Natural killer cell (primary cell): ENCODE measurements at places on chromosomes 7 and 10.

- DNase-seq, result no peak
Measured at GRCh38 chr10:55704950-55705349, 656.1 kb downstream of the ZWINT start.

DNA sequence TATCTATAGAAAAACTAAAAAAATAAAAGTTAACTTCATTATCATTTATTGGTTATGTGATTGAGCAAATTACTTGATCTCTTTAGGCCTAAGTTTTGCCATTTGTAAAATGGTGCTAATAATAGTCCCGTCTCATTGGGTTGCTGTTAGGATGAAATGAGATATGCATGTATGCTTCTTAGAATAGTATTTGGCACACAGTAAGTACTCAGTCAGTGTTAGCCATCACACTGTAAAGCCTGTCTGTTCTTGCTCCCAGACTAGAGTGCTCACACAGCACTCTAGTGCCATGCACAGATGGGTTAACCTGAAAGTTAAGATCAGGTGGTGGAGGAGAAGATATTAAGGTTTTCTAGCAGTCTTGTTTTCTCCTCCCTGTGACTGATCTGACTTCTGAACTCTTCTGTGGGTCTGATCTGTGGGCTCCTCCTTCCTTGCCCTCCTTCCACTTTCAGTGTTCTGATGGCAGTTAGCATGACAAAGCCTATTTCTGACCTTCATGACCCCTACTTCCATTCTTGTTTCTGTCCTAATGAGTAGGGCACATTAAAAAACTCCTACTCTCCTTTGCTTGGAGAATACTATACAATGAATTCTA is 167.5 kb downstream of the RNLS start:
- no peak for DNase-seq

GRCh38 chr7:158662610-158663427 is 41.8 kb downstream of the NCAPG2 start:
- no peak for DNase-seq

GRCh38 chr7:31004393-31004792 is 40.6 kb downstream of the GHRHR start:
- no peak for DNase-seq

GRCh38 chr7:127904670-127904985 is 126.6 kb downstream of the LRRC4 start:
- DNase-seq, result no peak

DNA sequence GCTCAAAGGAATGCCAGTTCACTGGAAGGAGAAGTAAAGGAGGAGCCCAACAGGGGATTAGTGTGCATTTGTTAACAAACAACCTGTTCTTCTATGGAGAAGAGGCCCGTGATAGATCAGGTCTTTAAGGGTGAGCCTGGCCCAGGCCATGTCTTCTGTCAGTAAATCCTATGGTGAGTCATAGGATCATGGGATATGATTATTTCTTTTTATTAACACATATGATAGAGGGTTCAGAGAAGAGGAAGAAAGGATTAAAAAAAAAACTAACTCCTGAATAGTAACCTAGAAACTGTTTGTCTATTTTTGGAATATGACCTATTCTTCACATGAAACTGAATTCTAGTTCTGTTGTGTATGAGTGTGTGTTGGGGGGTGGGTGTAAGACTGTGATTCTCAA is 70.4 kb downstream of the GPR158 start:
- DNase-seq, result no peak

DNA sequence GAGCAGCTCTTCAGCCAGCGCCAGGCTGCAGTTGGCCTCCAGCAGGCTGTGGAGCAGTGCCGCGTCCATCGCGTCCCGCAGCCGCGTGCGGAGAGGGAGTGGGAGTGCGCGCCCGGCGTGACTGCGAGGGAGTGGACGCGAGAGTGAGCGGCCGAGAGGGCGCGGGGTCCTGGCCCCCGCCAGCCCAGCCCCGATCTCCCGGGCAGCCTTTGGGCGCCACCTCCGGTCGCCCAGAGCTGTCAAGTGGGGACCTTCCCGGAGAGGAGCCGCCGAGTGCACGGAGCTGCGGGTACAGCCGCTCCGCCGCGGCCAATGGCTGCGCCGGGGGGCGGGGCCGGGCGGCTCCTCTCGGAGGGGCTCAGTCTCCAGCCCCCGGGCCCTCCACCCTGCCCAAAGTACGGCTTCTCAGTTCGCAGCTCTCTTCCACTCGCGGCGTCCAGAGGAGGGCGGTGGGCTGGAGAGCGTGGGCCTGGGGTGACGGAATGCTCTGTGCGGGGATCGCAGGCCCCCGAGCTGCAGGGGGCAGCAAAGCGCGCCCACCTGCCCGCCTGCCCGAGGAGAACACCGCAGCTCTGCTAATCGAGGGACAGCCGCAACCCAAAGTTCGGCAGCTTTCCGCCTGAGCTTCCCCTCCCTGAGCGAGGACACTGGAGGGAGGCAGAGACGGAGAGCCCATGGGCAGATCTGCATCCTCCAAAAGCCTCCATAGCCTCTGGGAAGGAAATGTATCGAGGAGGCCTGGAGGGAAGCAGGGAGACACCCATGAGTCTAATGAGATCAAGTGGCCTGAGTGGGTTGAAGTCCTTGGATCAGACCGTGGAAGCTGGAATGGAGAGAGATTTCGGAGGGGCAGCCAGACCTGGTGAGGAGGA is at the start of gene CRHR2:
Gene CRHR2 (minus strand): TSS at position 245 of the 872 bp plus-strand sequence. CDS start 176 bp downstream, at position 69.
- peak; percentile 59 for DNase-seq

- DNase-seq, result no peak
Measured at GRCh38 chr7:46850563-46851330, 731.2 kb downstream of the TNS3 start.

DNA sequence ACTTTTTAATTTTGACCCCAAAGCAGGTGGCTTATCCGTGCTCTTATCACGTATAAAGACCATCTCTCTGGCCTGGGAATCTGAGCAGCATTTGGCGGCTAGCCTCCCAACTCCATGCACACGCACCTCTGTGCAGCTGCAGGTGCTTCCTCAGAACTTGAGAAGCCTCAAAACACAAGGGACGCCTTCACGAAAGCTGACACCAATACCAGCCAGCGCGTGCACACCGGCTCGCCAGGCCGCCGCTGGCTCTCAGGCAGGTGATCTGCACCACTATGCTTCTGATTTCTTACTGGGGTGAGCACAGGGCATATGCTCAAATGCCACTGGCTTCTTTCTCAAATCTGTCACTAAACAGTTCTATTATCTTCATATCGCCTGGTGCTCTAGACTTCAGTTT is 145.0 kb downstream of the PARD3 start:
- no peak for DNase-seq

GRCh38 chr10:132724446-132724845 is 61.5 kb downstream of the NKX6-2 start:
- DNase-seq, result no peak

DNA sequence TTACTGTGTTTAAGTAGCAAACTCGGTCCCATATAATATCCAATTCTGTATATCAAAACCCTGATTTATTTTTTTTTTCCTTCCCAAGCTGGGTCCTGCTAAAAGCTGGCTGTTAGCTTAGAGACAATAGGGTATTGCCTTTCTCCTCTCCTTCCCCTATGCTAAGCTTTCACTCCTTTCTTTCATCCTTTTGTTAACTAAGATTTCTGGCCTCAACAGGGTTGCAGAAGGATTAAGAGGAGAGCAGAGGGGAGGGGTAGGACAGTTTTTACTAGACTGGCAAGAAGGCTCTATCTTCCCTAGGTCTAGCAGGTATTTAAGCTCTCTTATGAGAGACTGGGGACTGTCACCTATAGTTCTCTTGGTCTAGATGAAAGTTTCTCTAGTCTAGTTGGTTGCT is 229.2 kb downstream of the KCND2 start:
- DNase-seq, result no peak

GRCh38 chr7:129222064-129222463 is 2.8 kb upstream of the AHCYL2 start:
- DNase-seq, result peak; percentile 35

GRCh38 chr10:36464291-36464690 is 661.1 kb upstream of the ANKRD30A start:
- no peak for DNase-seq

GRCh38 chr7:976901-977325 is 1.6 kb upstream of the COX19 start:
- DNase-seq, result no peak

DNA sequence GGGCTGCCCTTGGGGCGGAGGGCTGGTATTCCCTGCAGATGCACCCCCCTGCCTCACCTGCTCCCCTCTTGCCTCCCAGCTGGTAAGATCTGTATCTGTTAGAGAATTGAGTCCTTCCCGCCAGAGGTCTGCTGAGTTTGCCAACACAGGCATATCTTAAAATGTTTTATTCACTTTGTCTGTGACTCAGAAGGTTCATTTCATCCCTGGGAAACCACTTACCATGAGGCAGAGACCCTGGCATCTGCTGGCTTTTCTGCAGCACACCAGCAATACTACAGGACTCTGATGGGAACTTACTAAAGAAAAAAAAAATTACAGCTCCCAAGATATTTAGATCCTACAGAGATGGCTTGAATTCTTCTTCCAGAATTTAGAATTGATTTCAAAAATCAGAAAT is 131.3 kb downstream of the PLPP4 start:
- DNase-seq, result no peak

DNA sequence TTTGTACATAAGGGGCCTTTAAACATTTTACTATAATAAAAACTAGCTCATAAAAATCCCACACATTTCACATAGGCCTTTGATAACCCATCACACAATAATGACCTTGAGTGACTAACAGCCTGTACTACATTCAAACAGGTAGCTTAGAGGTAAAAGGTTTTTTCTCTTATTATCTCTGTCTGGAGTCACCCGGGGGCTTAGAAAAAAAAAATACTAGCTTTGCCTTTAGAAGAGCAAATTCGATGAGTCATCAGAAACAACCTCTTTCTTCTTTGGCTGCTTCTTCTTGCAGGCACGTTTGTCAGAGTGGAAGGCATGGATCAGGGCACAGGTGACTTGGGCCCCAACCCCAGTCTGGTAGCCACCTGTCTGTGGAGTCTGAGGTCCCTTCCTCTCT is 43.4 kb upstream of the ADO start:
- DNase-seq, result no peak

- DNase-seq, result peak; percentile 47
Measured at GRCh38 chr10:7410301-7410861, 453 bp downstream of the SFMBT2 start.

GRCh38 chr7:135761751-135762488 is 13.3 kb upstream of the FAM180A start:
- no peak for DNase-seq

DNA sequence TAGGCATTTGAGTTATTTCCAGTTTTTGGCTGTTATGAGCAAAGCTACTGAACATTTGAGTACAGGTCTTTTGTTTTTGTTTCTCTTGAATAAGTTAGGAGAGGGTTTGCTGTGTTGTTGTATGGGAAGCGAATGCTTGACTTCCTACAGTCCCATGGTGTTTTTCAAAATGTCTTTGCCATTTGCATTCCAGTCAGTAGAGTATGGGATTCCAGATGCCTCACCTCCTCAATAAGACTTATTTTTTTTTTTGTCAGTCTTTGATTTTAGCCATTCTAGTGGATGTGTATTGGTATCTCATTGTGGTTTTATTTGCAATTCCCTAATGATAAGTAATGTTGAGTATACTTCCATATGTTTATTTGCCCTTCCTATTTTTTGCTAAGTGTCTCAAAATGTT is 19.4 kb downstream of the CDK13 start:
- no peak for DNase-seq

- no peak for DNase-seq
Measured at GRCh38 chr7:117616694-117617093, 136.9 kb downstream of the CFTR start.

DNA sequence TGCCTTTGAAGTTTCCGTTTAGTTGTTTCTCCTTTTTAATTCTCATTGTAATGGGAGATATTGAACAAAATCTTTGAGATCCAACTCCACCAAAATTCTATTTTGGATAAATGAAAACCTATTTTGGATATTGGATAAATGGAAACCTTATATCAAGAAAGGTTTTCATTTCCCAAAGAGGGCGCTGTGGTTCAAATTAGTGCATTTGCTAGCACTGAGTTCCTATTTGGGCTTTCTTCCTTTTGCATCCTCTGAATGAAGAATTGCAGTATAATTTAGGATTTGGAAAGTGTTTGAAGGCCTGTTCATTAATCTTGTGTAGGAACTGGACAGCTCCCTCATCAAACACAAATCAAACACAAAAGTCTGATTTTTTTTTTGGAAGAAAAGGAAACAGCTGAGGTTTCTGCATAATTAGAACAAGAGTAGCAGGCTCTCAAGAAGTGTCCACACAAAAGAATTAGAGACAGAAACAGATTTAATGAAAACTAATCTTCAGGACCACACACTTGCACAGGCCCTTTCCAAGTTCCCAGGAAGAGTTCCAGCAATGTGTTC is 80.8 kb upstream of the KLF14 start:
- peak; percentile 39 for DNase-seq

DNA sequence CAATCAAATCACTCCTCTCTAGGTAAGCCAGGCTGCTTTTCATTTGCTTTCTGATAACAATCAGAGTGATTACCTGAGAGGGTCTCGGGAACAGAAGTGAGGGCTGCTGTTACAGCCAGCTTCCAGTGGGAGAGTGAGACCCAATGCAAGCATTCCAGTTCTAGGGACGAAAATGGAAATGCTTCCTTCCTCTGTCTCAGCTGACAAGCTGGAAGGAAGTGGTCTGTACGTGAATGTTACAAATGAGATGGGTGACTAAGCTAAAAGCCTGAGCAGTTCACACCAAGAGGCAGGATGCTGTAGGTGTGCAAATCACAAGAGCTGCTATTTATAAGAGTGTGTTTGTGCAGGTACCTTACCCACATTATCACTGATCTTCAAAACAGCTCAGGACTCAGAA is 772.4 kb downstream of the GRID1 start:
- DNase-seq, result no peak

- no peak for DNase-seq
Measured at GRCh38 chr7:138975343-138976104, 5.7 kb downstream of the KIAA1549 start.
